HFFc6 (cell line): ENCODE measurements at places on chromosomes 2 and 18. TPM values are rescaled to one million over a fixed set of nuclear protein-coding genes. Genes with fewer than 3 reads are reported as not detected.

The PJVK gene
- total RNA-seq, result 0.43 to 1.2 TPM (median 1.1 TPM) in 3 replicates

DNA sequence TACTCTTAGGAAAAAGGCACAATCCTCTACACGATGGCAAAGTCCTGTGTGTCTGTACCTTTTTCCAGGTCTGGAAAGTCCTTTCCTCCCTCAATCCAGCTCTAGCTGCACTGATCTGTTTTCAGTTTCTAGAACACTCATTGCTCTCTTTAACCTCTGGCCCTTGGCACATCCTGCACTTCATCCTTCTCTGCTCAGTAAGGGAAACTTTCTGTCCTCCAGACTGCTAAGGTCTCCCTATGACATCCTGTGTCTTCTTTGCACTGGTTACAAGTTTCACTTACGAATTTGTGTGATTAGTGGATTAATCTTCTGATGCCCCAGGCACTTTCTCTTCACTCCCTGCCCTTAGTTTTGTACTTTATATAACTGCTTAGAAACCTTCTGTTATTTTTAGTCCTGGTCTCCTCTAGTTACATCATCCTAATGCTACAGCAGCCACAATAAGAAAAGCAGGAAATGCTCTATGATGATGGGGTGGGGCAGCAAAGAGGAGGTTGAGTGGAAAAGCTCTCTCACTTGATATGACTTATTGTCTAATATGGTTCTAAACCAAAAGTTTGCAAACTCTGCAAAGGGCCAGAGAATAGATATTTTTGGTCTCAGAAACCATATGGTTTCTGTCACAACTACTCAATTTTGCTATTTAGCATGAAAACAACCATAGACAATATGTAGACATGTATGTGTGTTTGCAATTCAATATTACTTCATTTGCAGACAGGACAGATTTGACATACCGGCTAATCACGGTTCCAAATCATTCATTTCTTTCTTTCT is 568.2 kb downstream of the THSD7B start:
- DNase-seq, result peak; percentile 55

DNA sequence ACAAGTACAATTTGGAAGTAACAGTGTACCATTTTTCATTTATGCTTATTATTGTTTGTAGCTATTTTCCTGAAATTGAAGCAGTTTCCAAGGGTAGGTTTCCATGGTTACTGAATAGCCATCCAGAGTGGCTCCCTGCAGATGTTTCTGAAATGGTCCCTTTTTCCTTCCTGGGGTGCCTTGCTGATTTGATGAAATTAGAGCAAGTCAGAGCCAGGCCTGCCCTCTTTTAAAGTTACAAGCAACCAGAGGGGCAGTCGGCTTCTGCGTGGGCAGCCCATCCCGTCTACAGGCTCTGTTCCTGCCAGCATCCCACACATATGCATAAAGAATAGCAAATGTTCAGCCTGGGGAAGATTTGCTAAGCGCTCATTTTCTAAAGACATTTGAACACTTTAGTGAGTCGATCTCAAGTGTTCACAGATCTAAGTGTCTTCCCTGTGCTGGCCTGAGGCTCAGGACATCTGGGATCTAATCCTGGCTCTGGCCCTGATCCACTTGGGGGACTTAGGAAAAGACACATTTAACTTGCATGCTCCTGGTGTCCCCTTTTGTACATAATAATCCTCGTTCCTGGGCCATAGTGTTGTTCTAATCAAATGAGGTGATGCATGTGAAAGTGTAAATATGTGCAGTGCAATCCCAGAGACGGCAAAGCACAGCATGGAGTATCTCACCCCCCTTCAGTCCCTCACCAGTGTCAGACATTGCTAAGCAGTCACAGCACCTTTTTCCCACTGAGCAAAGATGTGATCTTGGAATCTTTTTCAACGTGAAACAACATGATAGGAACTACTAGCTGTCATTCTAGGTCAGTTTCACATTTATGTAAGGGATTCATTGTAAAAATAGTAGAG is 92.2 kb downstream of the STPG4 start:
- no peak for DNase-seq

The AQP4 gene
- not detected in 3 replicates for total RNA-seq

The APCDD1 gene
- 0.18 to 0.33 TPM in 2 of 3 replicates, not detected in the other for total RNA-seq

DNA sequence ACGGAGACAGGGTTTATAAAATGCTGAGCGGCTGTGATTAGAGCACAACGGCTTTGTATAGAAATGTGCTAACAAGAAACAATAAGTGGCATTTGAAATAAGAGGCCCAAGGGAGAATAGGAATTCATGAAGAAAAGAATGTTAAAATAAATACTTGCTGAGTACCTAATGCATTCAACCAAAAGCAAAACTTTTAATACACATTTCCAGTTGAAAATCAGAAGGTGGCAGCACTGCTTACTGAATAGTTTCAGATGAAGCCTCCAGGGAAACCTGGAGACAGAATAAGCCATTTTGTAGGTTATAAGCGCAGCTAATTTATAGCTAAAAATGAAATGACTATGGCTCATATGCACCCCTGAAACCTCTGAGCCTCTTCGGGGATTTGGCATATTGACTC is 286.6 kb downstream of the DPP10 start:
- DNase-seq, result no peak
